ENCODE measurements at places on chromosomes 1 and 21. TPM values are rescaled to one million over a fixed set of nuclear protein-coding genes. Genes with fewer than 3 reads are reported as not detected.

GRCh38 chr1:79376106-79376505 is 369.6 kb upstream of the ADGRL4 start:
- DNase-seq: no peak

DNA sequence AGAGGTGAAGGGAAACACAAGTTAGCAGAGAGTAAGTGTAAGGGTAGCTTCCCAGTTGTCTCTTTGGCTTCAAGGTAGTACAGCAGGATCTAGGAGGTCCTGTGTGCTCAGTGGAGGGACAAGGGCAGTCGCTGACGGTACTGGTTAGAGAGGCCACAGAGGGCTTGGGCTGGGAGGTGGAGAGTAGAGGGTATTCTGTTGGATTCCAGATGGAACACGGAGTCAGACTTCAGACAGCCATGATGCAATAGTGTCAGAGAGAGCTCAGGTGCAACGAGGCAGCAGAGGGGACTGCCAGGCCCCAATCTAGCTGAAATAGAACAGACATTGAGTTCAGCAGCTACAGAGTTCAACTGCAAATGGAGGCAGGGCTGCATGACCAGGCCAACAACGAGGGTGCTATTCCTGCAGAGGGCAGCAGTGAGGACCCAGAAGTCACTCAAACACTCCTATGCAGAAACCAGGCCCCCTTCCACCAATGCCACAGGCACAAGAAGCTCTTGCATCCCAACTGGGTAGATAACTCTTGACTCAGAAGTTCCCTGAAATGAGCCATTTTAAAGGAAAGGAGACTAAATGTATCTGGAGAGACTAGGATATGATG is 325.0 kb upstream of the ESRRG start:
- DNase-seq: no peak

- DNase-seq: no peak
Measured at GRCh38 chr1:38454236-38454635, 405.3 kb downstream of the RRAGC start.

DNA sequence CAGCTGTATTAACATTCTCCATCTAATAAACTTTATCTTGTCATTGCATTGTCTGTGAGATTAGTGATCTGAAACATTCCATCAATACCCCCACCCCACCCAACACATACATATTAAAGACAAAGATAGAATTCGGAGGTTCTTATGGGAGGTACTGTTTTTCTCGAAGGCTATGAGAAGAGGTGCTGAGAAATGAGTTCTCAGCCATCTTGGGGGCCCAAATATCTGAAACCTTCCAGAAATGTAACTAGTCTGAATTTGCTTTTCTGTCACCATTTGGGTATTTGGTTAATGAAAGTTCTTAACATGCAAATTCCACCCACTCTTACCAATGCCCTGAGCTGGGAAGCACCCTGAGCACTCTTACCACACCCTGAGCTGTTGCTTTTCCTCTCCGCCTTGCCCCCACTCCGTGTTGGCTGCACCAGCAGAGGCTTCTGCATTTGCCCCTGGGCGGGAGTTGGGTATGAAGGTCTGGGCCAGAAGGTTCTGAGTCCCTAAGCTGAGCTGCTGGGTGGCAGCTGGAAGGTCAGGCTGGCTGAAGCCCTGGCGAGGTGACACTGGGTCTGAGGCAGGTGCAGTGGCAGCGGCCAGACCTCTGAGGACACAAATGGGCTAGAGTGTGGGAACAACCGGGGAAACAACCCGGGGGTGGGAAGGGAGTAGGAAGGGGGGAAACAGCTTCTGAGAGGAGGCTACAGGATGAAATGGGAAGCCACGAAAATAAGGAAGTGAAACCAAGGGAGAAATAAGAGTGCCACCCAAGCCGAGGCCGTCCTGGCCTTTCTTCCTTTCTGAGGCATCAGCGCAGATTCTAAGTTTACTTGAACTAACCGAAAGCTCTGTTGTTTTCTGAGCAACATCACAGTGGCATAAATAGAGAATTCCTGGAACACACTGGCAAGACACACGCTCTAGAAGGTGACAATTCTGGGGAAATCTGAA is 26.3 kb upstream of the IER5 start:
- DNase-seq: no peak

DNA sequence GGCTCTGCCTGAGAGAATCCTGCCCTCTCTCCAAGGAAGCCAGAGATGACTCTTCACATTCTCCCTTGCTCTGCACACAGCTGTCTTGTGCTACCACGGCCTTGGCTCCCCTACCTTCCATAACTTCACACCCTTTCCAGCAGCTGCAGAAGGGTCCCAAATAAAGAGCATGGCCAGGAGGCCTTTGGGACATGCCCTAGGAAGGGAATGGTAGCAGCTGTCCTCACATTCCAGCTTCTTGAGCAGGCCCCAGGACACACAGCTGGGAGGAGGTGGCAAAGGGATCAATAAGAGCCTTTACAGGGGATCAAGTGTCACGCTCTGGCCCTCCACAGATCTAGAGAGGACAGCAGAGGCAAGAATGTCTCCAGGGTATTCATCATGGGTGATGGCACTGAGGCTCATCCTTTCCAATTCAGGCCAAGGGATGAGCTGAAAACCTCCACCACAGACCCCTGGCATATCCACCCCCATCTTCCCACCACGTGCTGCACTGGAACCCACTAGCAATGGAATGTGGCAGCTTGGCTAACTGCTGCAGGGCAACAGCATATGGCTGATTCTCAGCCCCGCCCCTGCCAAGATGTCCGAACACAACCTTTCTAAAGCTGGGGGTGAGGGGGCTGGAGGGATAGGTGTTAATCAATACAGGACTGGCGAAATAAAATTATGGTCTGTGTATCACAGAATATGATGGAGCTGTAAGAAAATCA is 17.8 kb upstream of the RAB29 start:
- no peak for DNase-seq

DNA sequence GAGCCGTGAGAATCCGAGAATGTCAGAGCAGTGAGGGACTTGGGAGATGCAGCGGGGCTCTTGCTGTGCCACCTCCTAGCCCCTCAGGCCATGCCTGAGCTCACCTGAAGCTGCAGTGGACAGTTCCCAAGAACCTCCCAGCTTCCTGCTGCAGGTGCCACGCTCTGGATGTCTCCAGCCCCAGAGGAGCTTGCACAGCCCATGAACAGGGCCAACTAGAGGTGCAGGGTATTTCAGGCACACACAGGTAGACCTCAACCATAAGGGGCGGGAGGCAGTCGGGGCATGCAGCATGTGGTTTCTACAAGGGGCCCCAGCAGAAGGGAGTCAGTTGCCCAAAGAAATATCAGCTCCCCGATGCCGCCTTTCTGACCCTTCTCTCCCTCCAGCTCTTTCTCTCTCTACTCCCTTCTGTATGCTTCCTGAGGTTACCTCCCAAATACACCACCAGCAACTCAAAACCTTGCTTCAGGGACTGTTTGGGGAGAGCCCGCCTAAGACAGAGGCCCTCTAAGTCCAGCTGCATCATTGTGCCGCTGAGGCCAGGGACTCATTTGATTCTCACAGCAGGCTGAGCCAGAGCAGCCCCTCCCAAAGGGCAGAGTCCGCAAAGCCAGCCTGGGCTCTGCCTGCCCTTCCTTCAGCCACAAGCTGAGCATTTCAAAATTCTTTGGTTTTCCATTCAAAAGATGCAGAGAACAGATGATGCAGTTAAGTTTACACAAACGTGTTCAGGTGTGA is 209.8 kb downstream of the MATN1 start:
- no peak for DNase-seq

GRCh38 chr1:88595355-88596002 is 88.6 kb upstream of the PKN2 start:
- peak; percentile 49 for DNase-seq

- DNase-seq: no peak
Measured at GRCh38 chr1:204072931-204073836, at the start of gene SOX13. Gene SOX13, plus strand, starts transcription at chr1:204073115. Its CDS starts 39,801 bp downstream, at chr1:204112916.

DNA sequence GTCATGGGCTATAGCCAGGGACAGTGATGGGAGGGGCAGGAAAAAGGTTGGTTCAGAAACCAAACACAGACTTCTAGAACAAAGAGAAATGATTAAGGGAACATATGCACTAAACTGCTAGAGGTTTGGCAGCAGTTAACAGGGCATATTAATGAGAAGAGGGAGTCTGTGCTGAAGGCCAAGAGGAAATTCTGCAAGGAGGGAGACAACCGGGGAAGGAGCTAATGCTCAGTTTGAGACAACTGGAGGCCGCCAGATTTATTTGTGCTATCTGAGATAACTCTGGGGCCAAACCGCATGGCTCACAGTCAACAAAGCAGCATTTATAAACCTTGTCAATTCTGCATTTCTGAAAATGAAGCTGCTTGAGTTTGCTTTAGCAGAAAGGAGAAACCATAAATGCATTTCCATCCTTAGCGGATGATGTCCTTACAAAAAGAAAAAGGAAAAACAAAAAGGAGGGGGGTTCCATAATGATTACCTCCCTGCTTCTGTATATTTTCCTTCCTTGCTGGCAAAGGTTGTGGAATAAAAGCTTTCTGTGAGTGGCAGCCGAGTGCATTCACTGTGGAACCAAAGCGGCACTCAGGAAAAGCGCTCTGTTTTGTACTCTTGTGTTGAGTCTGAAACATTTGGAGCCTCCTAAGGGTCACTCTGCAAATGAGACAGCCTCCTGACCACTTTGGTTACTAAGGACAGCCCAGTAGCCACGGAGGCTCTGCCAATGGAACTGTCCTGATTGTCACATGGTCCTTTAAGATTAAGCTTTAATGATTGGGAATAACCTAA is 70.3 kb downstream of the SIM2 start:
- DNase-seq: no peak

- DNase-seq: no peak
Measured at GRCh38 chr21:28308516-28308915, 684.2 kb downstream of the LTN1 start.

The S100A13 gene
- total RNA-seq: 32.0 TPM

The CYP4A22 gene
- not detected for total RNA-seq

The NBPF10 gene
- total RNA-seq: 0.66 TPM

The DIO1 gene
- total RNA-seq: 0.05 TPM

The ELAPOR1 gene
- 1.3 TPM for total RNA-seq

Data from thymus (tissue), 14 donors.